ENCODE measurements at places on chromosomes 3 and 15.

- no peak for DNase-seq
Measured at GRCh38 chr15:81023483-81024264, 23.0 kb downstream of the TLNRD1 start.

DNA sequence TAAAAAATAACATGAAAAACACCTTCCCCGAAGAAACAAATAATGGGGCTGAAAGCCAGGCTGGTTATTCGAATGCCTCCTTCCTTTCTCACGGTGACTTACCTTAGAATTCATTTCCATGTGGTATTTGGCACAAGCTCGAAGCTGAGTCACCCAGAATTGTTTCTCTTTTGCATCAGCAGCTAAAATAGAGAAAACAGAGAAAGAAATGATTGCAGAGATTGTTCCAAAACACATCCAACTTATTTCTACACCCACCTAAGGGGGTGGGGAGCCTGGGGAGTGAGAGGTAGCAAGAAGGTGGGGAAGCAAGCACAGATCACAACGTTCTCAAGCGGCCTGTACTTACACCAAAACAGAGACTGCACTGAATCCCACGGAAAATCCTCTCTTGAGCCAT, 104.7 kb downstream of the OSBPL10 start:
- no peak for DNase-seq

DNA sequence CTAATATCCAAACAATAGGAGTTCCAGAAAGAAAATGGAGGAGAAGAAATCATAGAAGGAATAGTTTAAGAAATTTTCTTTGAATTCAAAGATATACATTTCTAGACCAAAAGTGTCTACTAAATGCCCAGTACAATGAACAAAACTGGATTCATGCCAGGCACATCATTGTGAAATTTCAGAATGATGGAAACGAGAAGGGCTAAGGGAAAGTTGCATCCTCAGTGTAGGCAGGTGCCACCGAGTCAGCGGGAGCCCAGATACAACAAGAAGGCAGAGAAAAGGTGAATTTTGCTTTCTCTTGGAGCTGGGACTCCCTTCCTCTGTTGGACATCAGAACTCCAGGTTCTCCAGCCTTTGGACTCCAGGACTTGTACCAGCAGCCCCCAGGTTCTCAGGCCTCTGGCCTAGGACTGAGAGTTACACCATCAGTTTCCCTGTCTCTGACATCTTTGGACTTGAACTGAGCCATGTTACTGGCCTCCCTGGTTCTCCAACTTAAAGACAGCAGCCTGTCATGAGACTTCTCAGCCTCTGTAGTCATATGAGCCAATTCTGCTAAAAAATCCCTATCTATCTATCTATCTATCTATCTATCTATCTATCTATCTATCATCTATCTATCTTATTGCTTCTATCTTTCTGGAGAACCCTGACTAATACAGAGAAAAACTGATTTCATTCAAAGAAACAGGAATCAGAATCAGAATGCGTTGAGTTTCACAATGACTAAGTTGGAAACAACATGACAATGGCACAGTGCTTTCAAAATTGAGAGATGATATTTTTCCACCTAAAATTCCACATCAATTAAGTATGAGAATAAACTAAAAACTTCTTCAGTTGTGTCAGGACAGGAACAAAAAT, 207.7 kb downstream of the FAM43A start:
- DNase-seq: no peak

- DNase-seq: no peak
Measured at GRCh38 chr15:48336940-48337339, 5.7 kb downstream of the DUT start.

GRCh38 chr3:139518306-139518705, 21.2 kb downstream of the RBP1 start:
- no peak for DNase-seq

DNA sequence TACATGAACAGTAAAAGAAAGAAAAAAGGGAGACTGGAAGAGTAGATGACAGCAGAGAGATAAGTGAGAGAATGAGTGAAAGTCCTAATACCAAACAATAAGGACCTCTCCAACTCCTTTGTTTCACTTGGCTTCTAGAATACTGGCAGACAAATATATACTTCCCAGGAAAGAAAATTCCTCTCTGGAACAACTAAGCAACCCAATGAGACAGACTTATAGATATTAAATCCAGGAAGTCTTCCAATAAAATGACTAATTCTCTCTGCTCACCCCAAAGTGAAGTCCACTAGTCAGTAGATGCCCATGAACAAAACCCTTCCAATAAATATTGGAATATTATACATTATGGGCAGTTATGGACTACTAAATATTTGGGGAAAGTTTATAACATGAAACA, 114.2 kb downstream of the NEDD4 start:
- no peak for DNase-seq

- no peak for DNase-seq
Measured at GRCh38 chr15:101372149-101372577, 77.1 kb upstream of the SNRPA1 start.

DNA sequence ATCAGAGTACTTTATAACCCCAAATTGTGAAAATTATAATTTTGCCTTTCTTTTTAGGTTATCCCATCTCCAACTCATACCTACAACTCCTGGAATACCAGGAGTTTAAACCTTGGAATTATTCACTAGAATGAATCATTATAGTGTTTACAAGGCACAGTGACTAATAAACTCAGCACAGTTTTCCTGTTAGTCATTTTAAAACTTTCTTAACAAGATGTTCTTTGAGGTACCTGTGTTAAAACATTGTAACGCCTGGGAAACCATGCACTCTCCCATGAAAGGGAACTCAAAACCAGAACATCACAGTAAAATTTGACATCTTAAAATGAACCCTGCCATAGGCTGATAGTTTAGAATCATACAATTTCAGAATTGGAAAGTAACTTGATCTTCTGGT, 132.4 kb upstream of the OSTN start:
- no peak for DNase-seq

DNA sequence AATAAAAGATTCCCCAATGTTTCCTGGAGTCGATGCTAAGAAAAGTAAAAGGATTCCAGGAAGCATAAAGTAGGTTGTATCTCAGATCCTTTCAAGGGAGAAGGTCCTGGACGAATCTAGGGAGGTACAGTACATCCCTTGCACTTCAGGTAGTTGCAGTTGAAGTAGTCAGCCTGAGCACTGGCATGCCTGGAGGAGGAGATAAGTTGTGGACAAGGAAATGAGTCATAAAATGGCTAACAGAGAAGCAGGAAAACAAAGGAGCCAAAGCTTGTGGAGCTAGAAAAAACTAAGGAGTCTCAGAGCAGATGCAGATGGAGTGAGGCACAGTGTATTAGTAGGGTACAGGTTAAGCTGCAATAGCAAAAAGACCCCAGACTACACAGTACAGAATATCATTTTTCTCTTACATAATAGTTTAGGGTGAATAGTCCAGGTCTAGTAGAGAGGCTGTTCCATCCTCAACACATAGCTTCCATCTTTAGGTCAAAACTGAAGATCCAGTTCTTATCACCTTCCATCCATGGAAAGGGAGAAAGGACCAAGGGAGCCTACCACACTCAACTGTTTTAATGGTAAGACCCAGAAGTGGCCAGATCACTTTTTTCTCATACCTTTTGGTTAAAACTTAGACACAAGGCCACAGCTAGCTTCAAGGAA, 41.3 kb downstream of the COL6A5 start:
- DNase-seq: no peak

- no peak for DNase-seq
Measured at GRCh38 chr3:13229273-13229949, 156.2 kb upstream of the IQSEC1 start.

DNA sequence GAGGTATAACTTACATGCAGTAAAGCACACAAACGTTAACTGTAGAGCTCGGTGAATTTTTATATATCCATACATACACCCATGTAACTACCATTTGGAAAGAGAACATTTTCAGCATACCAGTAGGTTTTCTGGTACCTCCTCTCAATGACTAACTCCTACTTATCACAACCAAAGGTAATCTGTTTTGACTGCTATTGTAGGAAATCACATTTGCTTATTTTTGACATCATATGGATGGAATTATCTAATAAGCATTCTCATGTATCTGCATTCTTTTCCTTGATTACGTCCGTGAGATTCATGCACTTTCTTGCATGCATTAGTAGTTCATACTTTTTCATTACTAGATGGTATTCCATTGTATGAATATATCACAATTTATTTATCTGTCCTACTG, 76.8 kb downstream of the CSNK1G1 start:
- DNase-seq: no peak

DNA sequence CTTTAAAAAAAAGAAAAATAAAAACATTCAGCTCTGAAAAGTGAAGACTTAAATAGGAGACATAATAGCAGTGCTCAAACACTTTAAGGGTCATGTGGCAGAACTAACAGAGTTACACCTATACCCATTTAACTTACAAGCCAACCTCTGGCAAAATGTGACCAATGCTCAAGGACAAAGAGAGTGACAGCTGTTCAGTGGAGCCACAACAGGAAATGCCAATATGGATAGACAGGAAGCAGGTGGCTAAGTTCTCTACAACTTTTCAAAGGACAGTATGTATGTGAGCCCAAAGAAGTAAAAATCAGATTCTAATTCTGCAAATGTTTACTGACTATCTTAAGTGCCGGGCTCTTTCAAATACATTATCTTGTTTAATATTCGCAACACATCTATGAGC, 3.4 kb downstream of the TMCC1 start:
- DNase-seq: no peak

GRCh38 chr15:48785195-48785594, 25.7 kb downstream of the CEP152 start:
- no peak for DNase-seq

DNA sequence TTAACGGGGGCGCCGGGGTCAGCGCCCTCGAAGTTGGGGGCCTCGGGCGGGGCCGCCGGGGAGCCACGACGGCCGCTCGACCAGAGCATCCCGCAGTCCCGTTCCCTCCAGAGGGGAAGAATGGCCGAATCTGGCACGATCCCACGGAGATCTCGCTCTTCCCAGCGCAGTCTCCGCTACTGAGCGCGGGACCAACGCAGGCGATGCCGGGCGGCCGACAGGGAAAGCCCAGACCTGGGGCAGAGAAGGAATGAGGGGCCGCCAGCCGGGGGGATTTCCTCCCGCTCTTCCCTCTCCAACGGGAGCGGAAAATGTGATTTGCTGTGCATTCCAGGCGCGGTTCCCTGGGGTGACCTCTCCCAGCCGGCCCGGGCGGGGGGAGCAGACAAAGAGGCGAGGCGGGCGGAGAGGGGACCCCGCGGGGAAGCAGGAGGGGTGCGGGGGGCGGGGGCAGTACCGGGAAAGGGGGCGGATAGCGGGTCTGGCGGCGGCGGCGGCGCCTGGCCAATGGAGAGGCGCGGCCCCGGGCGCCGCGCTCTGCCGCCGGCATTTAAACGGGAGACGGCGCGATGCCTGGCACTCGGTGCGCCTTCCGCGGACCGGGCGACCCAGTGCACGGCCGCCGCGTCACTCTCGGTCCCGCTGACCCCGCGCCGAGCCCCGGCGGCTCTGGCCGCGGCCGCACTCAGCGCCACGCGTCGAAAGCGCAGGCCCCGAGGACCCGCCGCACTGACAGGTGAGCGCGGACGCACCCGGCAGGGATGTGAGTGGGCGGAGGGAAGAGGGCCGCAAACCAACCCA, at the start of gene GREM1:
Gene GREM1 (plus strand): TSS at position 579 of the 801 bp plus-strand sequence. CDS start 12,687 bp downstream, outside the sequence.
- DNase-seq: no peak

DNA sequence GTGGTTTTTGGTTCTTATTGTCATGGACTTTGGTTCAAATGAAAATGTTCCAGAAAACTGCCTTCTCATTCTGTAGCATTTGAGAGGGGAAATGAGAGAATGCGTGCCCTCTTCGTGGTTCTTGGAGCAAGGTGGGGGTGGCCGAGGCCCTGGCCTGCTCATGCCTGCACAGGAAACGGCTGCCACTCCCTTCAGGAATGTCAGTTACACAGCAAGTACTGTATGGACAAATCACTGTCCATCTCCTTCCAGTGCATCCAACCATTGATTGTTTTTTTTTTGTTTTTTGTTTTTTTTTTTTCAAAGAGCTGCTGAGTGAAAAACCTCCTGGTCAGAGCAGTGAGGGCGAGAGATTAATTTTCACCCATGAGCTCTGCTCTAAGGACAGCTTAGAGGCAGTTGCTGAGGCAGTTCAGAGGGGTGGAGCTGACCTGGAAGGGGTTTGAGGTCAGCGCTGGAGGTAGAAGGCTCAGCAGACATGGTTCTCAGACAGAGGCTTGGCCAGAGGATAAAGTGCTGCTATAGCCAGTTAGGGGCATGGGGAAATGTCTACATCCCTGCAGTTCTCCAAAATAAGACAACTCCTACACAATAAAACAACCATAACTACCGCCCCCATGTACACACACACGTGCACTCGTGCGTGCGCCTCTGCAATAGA, 20.2 kb upstream of the KIF23 start:
- no peak for DNase-seq

DNA sequence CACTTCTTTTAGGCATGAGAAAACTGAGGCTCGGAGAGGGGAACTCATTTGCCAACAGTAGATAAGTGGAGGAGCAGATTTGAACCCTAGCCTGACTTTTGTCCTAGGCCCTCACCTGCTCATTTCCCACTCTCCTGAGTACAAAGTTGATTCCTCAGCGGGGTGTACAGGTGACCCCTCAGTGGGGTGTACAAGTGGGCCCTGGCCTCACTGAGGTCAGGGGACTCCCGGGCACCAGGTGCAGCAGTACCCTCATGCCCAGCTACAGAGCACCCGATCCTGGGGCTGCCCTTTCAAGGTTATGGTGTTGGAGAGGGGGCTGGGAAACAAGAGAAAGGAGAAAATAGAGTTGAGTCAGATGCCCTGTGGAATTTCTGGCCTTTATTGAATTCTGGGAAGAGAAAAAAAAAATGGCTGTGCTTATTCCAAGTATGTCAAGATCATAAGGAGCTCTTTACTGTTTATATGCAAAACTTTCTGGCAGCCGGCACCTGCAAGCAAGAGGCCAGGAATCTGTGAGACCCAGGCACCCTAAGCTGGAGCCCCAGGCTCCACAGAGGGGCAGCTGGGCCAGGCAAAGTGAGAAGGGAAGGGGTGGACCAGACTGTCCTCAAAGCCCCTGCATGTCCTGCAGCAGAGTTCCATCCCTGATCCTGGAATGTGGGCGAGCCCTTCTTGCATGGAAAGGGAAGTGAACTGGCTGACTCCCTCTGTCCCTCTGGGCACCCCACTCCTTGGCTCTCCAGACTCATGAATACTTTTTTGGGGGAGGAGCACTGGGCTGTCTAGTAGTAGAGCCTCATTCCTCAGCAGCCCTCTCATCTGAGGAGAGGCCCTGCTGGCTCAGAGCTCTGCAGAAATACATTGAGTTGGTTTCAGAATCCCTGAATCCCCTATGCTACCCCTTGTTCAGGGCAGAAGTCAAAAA, 43.1 kb downstream of the AMOTL2 start:
- DNase-seq: no peak

- no peak for DNase-seq
Measured at GRCh38 chr15:58546635-58547627, 115.1 kb downstream of the LIPC start.

DNA sequence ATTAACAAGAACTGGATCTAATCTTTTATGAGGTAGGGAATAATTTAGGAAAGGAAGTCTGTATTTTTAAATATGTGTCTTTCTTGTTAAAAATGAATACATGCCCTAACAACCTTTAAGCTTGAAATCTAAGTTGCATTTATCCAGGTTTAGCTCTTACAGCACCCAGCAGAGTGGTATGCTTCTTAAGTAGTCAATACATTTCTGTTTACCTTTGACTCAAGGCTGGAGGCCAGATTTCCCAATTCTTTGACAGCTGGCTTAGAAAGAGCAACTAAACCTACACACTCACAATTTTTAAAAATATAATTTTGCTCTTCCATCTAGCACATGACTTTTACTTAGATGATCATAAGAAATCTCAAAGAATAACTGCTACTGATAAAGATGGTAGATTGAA, 148.9 kb downstream of the DPH6 start:
- no peak for DNase-seq

GRCh38 chr15:71180986-71181853, 65.9 kb downstream of the THSD4 start:
- no peak for DNase-seq
